ENCODE measurements at places on chromosomes 5 and 9. TPM values are rescaled to one million over a fixed set of nuclear protein-coding genes. Genes with fewer than 3 reads are reported as not detected.

Gene IFNB1
- not detected for polyA plus RNA-seq

Gene GABRP
- 0.36 TPM for polyA plus RNA-seq

DNA sequence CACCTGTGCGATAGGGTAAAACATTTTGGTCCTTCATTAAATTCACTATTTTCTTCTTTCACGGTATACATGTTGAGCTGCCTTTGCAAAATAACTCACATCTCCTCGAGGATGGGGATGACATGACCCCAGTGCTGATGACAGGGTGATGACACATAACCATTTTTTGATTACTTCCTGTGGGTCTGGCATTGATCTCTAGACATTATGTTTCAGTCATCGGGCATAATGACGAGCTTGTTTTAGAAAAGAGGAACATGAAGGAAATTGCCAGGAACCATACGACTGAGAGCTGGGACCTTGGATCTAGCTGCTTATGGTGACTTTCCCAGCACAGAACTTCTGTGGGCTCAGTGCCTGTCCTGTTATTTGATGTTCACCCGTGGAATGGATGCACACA lies 25.2 kb downstream of the COL5A1 start:
- DNase-seq: no peak

- peak; percentile 44 for DNase-seq
These were observed 47.3 kb downstream of the TRIO start for GRCh38 chr5:14190194-14191164.

- peak; percentile 62 for DNase-seq
These were observed 23.5 kb downstream of the GRAMD2B start for GRCh38 chr5:126446498-126447224.

DNA sequence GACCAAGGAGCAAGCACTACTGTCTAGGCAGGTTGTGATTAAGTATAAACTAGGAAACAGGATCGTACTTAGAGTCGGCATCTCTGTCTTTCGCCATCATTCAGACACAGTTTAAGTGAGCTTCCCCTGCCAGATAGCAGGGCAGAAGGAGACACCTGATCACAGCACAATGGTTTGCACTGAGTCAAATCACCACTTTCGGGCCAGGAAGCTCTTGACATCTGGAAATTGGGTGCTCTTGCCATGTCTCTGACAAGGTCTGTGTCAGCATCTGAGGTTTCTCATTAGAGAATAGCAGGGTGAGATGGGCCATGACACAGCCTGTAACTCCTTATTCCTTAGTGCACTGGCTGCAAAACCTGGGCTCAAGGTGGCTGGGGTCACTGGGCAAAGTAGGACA lies 8.3 kb downstream of the ADRB2 start:
- DNase-seq: no peak

GRCh38 chr5:35117967-35118366 lies 70.2 kb upstream of the AGXT2 start:
- DNase-seq: no peak
